ENCODE measurements at places on chromosomes 4 and X.
A peak's percentile ranks its signal among the peaks of the same experiment; 100 is the strongest.

- DNase-seq: no peak
These were observed 121.3 kb downstream of the FHIP1A start for GRCh38 chr4:151530230-151530629.

- DNase-seq: no peak
These were observed 48.1 kb downstream of the ABCB7 start for GRCh38 chrX:75107863-75108509.

DNA sequence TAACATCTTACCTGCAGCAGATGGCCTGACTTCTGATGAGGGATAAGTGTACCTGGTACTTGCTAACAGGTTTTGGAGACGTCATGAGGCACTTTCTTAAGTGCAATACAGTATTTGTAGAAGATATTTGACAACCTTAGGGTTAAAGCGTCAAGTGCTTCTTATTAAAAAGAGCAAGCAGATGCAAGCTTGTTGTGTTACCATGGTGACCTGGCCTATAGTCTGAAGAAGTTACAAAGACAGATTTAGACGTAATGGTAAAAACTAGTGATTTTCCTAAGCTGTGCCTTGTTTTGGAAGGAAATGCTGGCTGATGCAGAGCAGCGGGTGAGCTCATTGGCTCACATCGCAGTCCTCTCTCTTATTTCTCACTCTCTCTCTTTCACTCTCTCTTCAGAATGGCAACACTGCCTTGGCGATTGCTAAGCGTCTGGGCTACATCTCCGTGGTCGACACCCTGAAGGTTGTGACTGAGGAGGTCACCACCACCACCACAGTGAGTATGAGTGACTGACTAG is 243.6 kb downstream of the ANK2 start:
- no peak for DNase-seq

DNA sequence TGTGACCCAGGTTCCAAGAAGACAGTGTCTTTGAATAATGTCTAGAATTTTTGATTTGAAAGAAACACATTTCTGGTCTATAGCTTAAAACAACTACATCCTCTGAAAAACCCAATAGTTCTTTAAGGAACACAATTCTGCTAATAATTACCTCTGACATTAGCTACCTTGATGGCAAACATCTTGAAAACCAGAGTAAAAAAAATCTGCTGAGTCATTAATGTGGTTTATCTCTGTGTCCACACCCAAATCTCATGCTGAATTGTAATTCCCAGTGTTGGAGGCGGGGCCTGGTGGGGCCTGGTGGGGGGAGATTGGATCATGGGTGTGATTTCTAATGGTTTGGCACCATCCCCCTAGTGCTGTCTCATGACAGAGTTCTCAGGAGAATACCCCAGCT is 1233.8 kb downstream of the NLGN4X start:
- peak; percentile 22 for DNase-seq

GRCh38 chr4:119715490-119716445 is 87.2 kb upstream of the PDE5A start:
- DNase-seq: no peak

- DNase-seq: no peak
These were observed 11.5 kb downstream of the ANKRD17 start for GRCh38 chr4:73247100-73247499.

- no peak for DNase-seq
These were observed 29.0 kb downstream of the UGT2A2 start for GRCh38 chr4:69610484-69610883.

GRCh38 chrX:9644335-9644734 is 121.3 kb downstream of the GPR143 start:
- peak; percentile 1 for DNase-seq

GRCh38 chrX:69919749-69920148 is 130.0 kb downstream of the AWAT2 start:
- no peak for DNase-seq

- DNase-seq: no peak
These were observed 140.1 kb downstream of the BTC start for GRCh38 chr4:74654230-74654681.

GRCh38 chrX:106437407-106437806 is 174.4 kb upstream of the RADX start:
- no peak for DNase-seq

GRCh38 chrX:46444011-46444410 is 101.2 kb downstream of the ZNF674 start:
- peak; percentile 61 for DNase-seq

- no peak for DNase-seq
These were observed 75.0 kb downstream of the NAA11 start for GRCh38 chr4:79250887-79251286.

GRCh38 chrX:104567506-104567905 is 1.5 kb downstream of the IL1RAPL2 start:
- DNase-seq: no peak
